ENCODE measurements at places on chromosomes 7 and 10.

- DNase-seq: no peak
Measured at GRCh38 chr10:70827086-70827757, 11.5 kb downstream of the SGPL1 start.

DNA sequence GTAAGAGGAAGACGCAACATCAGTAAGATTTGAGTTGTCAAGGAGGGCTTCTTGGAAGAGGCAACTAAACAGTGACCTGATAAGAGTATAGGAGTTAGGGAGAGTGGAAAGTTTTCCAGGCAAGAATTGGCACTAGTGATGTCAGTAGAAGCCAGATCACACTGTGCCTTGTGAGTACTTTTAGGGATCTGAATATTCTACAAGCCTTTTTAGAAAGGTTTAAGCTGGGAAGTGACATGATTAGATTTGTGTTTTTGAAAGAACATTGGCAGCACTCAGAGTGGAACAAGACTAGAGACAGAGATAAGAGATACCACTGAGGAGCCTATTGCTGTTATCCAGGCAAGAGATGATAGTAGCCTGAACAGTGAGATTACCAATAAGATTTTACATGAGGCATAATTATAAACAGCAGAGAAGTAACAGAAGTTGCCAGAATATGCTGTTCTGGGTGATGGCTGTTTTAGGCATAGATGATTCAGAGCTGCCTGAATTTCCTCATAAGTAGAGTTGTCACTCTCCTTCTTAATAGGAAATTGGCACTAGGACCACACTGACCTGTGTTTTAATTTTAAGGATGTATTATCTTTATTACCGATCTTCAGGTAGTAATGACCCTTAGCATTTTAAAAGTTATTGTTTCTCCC lies 45.6 kb downstream of the NHLRC2 start:
- no peak for DNase-seq

DNA sequence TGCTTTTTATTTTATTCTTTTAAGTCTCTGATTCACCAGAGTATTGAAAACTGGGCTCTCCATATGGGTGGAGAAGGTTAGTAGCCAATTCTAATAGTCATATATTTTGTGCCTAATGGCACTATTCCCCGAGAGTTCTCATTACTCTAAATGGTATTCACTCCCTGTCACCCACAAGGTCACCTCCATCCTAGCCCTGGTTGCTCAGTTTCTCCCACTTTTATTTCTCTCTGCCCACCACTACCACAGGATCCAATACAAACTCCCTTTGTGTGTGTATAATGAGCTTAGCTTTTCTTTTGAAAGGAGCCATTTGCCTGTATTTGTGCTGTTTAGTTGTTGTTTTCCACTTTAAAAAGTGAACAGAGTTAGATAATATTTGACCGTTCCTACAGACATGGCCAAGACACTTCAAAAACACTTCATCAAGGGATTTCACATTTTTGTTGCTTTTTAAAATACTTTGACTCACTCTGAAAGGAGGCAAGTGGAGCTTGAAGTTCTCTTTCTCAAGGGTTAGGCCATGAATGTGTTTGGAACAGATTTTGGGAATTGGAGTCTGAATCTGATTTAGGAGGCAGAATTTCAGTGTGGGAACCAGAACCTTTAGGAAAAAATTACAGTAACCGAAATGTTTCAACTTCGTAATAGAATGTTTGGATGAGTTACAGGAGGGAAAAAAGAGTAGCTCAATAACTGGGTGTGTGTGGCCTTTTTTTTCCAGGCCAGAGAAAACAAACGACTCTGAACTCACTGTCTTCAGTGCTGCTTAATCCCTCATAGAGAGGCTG lies 321.3 kb downstream of the BICC1 start:
- no peak for DNase-seq

GRCh38 chr10:3755440-3756359 lies 29.3 kb downstream of the KLF6 start:
- no peak for DNase-seq

DNA sequence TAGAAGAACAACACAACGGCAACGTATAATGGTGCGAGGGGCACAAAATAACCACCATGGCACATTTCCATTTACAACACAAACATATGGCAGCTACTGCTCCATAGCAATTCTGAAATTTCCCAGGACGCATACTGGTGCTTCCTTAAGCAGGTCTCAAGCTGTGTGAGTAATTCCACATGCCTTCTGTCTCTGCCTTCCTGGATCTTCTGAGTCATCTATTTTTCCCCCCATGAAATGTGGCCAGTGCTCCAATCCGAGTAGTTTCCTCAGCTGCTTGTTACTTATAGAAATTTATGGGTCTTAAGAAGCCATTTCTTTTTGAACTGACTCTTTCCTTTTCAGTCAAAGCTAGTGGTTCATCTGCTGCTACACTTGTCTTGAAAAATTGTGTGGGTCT lies 256.6 kb upstream of the KLF6 start:
- no peak for DNase-seq

DNA sequence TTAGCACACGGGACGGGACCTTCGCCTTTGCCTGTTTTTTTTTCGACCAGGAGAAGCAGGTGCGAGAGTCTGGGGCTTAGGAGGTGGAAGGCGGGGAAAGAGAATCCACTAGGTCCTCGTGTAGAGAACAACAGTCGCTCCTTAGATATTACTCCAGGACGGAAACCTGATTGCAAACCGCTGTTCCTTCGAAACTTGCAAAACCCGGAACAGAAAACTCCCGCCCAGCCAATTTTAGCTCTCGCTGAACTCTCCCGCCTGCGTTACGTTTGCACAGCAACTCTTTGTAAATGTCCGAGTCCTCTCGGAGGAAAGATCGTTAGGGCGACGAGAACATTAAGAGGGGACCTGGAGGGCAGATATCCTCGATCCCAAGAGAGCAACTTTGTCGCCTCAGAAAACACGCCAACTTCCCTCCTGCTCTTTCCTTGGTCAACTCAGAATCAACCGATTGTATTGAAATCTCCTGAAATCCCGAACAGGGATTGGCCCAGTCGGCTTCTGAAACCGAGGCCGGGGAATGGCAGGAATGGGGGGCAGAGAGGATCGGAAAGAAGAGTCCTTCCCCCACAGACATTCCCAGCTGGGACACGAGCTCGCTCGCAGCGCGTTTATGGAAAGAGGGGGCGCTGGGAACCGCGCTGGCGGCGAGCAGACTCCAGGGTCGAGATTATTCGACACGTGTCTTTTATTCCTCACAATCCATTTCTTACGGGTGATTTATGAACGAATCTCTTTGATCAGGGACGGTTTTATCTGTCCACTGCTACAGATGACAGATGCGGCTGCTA lies 9.9 kb downstream of the TWIST1 start:
- DNase-seq: no peak

DNA sequence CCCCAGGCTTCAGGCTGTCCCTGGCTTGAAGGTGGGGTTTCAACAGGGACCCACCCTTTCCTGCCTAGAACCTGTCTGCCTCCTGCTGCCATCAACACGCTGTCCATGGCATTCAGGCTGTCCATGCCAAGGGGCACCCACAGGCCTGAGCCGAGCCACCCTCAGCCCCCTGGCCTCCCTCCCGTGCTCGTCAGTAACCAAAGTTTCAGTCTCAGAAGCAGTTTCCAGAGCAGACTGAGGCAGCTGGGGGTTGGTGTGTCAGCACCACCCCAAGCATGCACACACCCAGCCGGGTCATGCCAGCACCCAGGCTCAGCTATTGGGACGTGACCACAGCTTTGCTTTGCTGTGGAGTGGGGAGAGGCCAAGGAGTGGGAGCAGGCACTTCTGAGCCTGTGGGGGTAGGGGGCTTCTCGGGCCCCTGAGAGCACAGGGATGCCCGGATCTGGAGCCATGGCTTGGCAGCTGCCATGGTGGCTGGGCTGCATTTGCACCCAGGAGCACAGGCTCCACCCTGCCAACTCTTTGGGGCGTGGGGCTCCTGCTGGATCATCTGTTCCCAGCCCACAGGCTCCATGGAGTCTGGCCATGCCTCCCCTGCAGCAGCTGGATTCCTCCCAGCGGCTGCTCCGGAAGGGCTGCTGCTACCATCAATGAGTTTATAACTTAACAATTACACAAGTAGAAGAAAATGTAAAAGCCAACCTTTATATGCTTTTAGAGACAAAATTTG lies 314.5 kb upstream of the SEMA3C start:
- DNase-seq: no peak

DNA sequence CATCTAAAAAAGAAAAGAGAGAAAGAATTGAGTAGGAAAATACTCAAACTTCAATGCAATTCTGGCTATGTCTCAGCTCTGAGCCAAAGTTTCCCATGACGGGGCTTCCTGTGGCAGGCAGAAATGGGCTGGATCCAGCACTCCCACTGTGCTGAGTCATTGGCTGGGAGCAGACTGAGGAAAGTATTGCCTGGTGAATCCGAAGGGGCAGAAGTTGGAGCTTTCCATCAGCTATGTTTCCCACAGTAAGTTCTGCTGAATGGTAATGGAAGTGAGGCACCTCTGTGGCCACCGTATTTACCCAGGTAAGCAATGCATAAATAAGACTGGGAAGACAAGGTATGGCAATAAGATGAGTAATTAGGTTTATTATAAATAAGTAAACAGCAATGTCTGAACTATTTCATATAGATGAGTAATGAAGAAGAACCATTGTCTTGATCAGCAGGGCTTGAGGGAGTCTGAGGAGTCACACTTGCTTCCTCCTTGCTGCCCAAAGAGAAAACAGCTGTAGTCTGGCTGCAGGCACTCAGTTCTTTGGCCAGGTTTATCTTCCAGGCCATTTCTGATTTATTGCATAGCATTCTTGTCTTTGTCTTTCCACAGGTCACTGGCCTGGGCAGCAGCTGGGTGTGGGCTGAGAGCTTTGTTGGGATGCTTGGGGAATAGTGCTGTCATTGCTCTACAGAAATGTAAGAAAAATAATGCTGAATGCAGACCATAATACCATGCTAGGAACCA lies 255.3 kb downstream of the DNAJB9 start:
- no peak for DNase-seq

- DNase-seq: peak; percentile 21
Measured at GRCh38 chr10:92965314-92965713, 95.3 kb upstream of the CYP26C1 start.

- DNase-seq: peak; percentile 49
Measured at GRCh38 chr7:149741629-149742028, 31.8 kb downstream of the ZNF467 start.

- no peak for DNase-seq
Measured at GRCh38 chr7:84399661-84400060, 205.1 kb upstream of the SEMA3A start.

- no peak for DNase-seq
Measured at GRCh38 chr7:100568176-100568895, 5.4 kb downstream of the SAP25 start.

GRCh38 chr10:34786464-34786863 lies 28.6 kb downstream of the PARD3 start:
- DNase-seq: no peak

- DNase-seq: no peak
Measured at GRCh38 chr7:37016064-37016878, 292.0 kb upstream of the AOAH start.

- no peak for DNase-seq
Measured at GRCh38 chr7:99106411-99106810, 37.5 kb downstream of the SMURF1 start.

GRCh38 chr7:80591654-80592053 lies 46.8 kb upstream of the CD36 start:
- DNase-seq: no peak

DNA sequence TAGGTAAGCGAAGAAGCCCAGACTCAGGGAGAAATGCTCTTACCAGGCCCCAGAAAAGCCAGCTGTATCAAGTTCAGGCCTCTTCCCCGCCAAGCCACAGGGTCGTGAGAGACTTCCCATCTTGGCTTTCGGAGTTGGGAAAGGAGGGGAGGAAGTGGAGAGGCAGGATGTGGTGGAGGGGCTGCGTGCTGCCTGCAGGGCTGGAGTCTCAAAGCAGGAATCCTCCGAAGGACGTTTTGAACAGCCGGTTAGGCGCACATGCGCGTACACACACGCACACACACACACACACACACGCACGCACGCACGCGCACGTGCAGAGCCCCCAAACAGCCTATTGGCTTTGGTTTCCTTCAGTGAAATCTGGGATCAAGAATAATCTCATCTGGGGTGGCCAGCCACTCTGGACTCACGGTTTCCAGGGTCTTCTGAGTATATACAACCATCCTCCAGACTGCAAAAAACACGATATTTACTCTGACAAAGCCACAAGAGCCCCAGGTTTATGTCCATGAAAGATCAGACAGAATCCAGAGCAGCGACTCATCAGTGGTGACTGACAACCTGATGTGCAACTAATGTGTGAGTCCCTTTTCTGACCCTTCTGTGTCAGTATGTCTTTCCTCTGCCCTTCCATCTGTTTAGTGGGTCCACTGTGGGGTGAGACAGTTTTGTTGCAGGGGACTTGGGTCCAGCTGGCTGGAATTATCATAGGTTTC lies 115.0 kb upstream of the ZNF438 start:
- DNase-seq: no peak

DNA sequence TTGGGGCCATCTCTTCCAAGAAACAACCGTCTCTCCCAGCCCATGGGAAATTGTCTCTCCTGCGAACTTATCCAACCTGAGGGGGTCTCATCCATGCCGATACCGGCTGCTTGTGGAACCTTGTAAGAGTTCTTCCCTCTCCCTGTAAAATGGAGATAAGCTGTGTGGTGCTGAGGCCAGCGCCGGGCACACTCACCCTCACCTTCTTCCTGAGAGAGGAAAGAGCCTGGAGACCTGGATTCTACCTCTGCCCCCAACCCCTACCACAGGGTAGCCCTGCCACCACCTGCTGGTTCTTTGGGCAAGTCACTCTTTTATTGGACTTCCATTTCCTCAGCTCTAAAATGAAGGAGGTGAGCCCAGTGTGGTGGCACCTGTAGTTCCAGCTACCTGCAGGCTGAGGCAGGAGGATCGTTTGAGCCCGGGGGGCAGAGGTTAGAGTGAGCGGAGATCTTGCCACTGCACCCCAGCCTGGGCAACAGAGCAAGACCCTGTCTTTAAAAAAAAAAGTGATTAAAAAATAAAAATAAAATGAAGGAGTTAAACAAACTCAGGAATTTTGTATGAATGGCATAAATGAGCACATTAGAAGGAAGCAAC lies 38.4 kb upstream of the PSAP start:
- DNase-seq: no peak

GRCh38 chr7:33909318-33909717 lies 4.0 kb downstream of the BMPER start:
- no peak for DNase-seq

- DNase-seq: no peak
Measured at GRCh38 chr7:77699056-77699455, 2.8 kb downstream of the RSBN1L start.

GRCh38 chr10:60643874-60644273 lies 134.4 kb upstream of the CDK1 start:
- no peak for DNase-seq

DNA sequence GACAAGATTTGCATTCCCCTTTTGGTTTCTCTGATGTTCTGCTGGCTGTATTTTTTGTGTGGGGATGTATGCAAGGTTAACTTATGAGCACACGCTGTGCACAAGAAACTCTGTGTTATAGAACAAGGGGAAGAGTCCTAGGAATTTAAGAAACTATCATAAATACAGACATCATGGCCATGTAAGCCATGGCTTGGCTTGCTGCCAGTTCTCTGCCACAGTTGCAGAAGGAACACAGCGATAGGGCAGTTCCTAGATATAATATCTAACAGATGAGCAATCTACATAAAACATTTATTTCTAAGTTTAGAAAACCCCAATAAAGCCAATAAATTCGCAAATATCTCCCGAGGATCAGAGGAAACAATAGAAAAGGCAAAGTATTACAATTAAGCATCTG lies 153.3 kb downstream of the LRRTM3 start:
- DNase-seq: no peak
